ENCODE measurements at places on chromosomes 5 and 9.

DNA sequence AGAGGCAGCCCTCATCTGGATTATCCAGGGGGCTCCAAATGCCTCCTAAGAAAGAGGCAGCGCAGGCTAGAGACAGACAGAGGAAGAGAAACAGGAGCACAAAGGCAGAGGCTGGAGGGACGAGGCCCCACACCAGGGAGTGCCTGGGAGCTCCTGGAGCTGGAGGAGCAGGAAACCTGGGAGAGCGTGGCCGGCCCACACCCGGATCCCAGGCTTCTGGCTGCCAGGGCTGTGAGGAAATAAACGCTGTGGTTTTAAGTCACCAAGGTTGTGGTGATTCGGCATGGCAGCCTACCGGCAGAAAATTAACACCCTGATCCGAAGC, 165.5 kb downstream of the OLFM1 start:
- DNase-seq, result no peak

GRCh38 chr9:117232281-117232680, 182.6 kb downstream of the ASTN2 start:
- DNase-seq, result no peak

GRCh38 chr5:14917719-14918118, 46.1 kb upstream of the ANKH start:
- DNase-seq, result no peak

DNA sequence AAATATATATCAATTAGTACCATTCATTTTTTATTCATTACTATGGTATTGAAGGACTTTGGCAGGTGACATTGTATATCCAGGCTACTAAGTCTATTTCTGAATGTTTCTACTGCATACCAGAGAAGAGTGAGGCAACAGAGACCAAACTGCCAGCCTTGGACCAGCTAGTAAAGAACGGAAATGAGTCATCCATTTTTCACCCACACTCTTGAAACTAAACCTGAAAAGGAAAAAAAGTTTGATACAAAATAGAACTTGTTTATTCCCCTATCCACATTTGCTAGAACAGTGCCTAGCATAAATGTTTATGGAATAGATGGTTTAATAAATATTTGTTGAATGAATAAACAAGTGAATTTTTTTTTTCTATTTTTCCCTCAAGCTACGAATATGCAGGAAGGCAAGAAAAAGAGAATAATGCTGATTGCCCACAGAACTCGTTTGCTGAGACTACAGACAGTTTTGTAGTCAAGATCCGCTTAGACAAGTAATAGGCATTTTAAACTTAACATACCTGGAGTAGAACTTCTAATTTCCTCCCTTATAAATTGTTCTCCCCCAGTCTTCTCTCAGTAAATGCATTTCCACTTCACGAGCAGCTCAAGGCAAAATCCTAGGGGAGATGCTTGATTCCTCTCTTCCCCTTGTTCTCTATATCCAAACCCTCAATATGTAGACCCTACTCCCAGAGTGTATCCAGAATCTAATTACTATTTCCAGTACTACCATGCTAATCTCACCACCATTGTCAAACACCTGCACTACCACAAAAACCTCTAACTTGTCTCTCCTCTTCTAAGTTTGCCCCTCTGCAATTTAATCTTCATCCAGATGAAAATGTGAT, 146.2 kb upstream of the RASA1 start:
- no peak for DNase-seq

- no peak for DNase-seq
These were observed 173.9 kb downstream of the HSPA4 start for GRCh38 chr5:133225671-133226152.

DNA sequence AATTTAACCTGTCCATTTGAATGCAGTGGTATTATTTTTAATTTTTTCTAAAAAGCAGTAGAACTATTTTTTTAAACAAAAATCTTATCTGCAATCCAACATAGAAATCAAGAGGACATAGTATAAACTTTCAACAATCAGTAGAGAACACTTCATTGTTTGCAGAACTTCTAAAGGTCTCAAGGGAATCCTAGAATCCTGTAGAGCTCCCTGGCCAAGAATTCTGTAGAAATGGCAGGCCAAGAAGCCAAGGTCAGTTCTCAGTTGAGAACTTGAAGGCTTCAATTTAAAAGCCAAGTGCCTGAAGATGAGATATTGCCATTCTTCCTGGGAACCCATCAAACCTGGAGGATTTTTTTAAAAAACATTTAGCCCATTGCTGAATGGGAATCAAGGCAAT, 199.2 kb upstream of the KLF4 start:
- DNase-seq, result no peak

DNA sequence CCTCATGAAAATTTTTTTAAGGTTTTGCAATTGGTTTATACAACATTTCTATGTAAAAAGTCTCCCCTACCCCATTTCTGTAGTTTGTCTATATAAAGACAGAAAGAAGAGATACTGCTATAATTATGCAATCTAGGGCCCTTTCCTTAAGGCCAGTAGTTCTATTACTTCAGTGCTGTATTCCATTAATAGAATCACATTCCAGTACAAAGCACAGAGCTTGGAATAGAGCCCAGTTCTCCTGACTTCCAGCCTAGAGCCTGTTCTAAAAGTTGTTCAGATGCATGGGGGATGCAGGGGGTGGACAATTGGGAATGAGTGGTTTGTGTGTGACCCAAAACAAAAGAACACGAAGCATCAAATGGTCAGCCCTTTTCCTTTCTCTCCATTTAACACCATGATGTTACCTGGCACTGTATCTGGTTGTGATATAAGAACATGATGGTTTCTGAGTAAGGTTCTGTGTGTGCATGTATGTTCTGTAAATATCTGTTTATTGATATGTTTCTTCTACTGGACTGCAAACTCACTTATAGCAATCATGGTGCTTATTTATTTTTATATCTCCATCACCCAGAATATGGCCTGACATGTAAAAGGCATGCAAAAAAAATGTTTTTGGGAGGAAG, 8.2 kb upstream of the GRAMD2B start:
- DNase-seq, result no peak

DNA sequence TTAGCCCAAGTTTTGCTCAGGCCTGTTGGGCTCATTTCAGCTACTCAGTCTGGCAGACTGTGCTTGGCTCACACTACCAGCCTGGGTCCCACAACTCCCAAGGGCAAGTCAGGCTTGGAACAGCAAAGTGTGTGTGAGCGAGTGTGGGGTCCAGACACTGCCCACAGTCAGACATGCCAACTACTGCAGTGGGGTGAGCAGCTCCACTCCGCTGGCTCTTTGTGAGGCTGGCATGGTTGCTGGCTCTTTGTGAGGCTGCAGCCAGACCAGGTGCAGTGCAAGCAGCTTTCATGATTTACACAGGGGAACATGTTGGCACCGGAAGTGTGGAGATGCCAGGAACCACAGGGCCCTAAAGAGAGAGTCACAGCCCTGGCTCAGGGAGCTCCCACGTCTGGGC, 606.7 kb upstream of the FAM174A start:
- DNase-seq, result no peak

- no peak for DNase-seq
These were observed 150.8 kb downstream of the GRIA1 start for GRCh38 chr5:153641183-153641688.

GRCh38 chr9:36486933-36487481, 85.7 kb upstream of the MELK start:
- DNase-seq, result no peak

DNA sequence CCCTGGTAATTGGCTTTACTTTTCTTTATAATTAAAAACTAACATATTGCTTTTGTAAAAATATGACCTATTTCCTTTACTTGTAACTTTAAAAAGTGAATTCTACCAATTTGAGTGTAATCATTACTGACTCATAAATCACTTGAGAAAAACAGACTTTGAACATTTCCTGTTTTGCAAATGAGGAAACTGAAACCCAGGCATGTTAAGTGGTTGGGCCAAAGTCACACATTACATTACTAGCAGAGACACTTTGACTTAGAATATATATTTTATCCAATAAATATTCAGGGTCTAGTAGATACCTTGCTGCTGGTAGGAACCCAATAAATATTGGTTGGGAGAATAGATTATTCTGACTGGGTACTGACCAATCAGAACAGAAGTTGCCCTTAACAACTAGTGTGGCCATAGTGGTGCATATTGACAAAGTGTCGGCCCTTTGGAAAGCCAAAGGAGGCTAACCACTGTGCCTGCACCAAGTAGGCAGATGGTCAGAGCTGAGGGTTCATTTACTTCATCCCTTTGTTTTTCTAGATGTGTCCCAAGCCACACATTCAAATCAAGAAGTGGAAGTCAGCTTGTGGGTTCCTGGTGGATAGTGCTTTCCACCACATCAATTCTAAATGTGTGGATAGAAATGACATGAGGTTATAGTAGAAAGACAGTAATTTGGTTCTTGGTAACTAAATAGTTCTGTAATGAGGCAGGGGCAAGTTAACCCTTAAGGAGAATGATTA, 365.1 kb upstream of the RIOK2 start:
- no peak for DNase-seq

DNA sequence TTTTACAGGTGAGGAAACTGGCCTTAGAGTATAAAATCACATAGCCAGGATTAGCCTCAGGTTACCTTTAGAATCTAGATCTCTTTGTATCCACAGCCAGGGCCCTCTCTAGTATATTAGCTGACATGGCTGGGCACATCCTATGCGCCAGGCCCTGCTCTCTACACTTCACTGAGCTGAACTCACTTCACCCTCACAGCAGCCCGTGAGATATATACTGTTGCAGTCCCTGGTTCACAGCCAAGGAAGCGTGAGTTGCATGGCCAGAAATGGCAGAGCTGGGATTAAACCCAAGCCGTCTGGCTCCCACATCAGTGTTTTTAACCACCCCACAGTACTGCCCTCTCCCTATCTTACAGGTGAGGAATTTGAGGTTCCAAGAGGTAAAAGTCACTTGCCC, 58.4 kb downstream of the DAB2IP start:
- no peak for DNase-seq

GRCh38 chr5:135955525-135955924, 742 bp upstream of the LECT2 start:
- no peak for DNase-seq

DNA sequence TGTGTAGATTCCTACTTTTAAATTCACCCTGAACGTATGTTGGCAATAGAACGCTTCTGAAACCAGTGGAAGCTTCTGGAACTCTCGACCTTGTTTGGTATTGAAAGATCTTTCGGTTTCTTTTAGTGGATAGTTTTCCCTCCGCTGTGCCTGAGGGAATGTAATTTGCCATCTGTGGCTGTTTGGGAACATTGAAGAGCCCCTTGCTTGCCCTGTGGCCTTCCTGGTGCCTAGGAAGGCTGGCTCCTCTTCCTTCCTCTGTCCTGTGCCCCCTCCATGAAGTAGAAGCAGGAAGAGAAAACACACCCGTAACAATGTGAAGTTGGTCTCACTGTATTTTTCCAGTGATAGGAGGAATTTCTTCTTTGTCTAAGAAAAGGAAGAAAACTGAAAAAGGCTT, 274.3 kb downstream of the AOPEP start:
- no peak for DNase-seq

- no peak for DNase-seq
These were observed 1.9 kb upstream of the IL13 start for GRCh38 chr5:132655821-132656773.

All from esophagus squamous epithelium (tissue), 5 donors.